ENCODE measurements at places on chromosomes 2 and 18.

DNA sequence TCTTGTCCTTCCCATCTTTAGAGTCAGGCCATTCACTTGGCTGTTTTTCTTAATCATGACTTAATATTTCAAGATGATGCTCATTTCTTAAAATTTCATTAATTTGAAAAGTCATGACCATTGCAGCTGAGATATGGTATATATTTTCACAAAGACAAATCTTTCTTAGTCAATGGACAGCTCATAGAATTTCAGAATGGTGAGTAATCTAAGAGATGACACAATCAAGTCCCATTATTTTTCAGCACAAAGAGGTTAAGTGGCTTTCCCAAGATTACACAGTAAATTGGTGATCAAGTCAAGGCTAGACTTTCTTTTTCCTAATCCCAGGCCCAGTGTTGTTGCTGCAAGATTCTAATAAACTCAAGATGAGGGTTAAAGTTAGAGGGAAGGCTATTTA, 34.4 kb upstream of the NT5C1B start:
- no peak for DNase-seq

- DNase-seq, result no peak
Measured at GRCh38 chr2:111127351-111127750, 6.6 kb downstream of the BCL2L11 start.

DNA sequence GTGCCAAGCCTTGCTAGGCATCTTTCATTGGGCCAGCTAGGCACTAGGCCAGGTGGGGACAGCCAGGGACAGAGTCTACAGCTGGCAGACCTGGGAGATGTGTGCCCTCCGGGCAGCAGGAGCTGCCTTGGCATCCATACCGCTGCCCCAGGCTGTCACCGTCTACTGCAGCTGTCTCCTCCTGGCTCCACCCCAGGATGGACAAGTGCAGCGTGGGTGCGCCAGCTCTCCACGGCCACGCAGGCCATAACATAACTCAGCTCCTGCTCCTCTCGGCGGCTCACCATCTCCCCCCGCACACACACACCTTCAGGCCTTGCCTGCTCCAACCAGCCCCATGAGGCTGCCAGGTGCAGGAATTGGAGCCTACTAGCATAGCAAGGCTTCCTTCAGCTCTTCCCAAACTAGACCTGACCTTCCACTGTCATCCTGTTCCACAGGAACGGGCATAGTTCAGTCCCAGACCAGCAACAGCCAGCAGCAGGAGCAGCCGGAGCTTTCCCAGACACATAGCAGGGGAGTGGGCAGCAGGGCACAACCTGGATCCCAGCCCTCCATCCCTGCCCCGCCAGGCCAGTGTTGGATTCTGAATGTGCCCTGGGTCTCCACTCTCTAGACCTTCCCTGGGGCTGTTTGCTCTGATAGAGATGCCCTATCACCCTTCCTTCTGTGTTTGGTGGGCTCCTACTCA, 2.5 kb upstream of the ADRA2B start:
- no peak for DNase-seq

- DNase-seq, result no peak
Measured at GRCh38 chr18:24003903-24004640, 10.5 kb upstream of the TTC39C start.

- no peak for DNase-seq
Measured at GRCh38 chr2:202910698-202911097, 775 bp downstream of the WDR12 start.

DNA sequence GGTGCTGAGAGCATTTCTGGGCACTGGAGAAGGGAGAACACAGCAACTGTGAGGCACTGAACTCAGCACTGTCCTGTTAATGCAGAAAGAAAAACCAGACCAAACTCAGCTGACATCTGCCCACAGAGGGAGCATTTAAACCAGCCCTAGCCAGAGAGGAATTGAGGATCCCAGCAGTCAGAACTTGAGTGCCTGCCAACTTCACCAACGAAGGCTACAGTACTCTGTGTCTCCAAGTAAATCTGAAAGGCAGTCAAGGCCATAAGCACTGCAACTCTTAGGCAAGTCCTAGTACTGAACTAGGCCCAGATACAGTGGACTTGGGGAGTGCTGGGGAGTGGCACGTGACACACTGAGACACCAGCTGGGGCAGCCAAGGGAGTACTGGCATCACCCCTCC, 176.2 kb upstream of the ZC3H15 start:
- DNase-seq, result no peak

GRCh38 chr2:8224347-8225190, 457.3 kb upstream of the ID2 start:
- DNase-seq, result no peak

DNA sequence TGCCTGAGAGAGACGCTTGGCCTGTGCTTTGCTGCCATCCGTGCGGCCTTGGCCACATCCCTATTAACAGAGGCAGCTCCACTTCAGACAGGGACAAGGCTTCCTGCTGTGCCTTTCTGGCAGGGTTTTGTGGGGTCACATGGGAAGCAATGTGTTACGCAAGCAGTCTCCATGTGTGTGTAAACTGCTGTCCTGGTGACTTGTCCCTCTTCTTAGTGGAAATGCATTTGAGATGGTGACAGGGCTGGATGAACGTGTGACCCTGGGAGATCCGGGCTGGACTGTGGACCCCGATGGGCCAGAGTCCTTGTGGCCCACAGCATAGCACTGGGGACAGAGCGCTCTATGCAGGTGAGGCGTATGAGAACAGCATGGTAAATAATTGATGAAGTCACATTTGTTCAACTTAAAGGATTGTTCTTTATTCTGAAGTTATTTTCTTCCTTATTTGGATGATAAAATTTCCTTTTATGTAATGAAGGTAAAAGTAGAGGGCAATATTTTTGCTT, 23.2 kb downstream of the ASB1 start:
- DNase-seq, result no peak

DNA sequence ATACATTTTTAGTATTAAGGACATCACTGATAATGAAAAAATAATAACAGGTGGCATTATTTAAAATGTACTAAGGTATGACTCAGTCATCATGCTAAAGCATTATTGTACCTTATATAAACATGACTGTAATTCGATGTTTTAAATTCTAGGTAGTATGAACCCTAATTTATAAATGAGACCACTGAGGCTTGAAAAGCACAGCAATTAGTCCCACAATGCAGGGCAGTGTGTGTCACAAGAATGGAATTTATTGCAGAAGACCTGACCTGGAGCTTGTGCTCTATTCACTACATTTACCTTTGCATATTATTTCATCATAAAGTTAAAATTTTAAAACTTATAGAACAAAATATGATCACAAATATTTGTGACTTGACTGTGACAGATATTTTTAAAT, 358.5 kb upstream of the DSEL start:
- DNase-seq, result no peak

DNA sequence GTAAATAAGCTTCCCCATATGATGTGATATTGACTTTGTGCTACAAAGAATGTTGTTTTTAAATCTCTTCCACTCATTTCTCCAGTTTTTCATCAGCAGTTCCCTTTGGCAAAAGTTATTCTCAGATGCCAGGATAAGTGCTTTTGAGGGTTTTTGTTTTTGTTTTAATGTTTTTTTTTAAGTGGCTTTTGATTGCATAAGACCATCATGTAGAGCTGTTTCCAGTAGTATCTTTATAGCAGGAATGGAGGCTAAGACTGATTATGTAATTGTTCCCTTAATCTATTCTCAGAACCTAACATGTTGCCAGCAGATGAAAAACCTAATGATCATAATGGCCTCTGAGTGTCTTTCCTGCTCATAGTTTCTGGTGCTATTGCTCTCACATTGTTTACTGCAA, 77.9 kb downstream of the CABLES1 start:
- DNase-seq, result no peak

DNA sequence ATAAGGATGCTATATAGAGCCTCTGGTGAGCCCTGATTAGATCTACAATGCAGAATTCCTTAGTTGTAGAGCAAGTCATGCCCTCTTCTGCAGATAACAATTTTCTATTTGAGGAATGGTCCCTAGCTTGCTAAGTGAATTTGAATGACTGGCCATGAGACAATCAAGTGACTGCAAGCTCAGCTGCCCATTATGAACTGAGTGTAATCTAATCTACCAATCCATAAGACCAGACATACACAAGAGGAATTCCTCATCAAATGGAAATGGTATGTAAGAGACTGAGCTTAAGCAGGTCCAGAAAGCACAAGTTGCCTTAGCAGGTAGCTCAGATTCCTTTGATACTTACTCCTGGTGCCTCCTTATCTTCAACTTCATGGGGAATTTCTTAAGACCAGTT, 4.8 kb upstream of the ANKRD44 start:
- no peak for DNase-seq

GRCh38 chr18:37661478-37661877, 95.9 kb upstream of the CELF4 start:
- DNase-seq, result no peak

DNA sequence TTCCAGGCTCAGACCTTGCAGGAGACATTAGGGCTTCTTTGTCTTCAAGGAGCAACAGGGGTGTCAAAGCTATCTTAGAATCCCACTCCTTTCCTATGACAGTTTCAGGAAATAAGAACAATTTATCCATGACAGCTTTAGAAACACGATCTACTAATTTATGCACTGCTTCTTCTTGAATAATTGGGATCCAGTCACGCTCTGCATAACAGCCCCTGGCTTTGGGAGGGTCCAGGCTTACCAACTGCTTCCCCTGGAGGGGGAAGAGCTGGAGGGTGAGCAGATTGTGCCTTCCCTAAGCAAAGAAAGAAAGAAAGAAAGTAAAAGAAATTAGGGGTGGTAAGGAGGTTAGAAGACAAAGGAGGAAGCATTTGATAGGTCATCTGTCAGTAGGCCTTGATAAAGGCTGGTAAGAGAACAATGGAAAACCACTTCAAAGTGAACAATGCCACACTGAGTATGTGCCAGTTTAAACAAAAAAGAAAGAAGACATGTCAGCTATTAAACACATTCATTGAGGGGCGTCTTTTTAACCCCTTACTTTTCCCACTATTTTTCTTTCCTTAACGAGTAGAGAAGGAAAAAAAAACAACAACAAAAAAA, 327.6 kb downstream of the DCC start:
- DNase-seq, result no peak

- DNase-seq, result no peak
Measured at GRCh38 chr2:144671695-144672455, 152.0 kb upstream of the ZEB2 start.

DNA sequence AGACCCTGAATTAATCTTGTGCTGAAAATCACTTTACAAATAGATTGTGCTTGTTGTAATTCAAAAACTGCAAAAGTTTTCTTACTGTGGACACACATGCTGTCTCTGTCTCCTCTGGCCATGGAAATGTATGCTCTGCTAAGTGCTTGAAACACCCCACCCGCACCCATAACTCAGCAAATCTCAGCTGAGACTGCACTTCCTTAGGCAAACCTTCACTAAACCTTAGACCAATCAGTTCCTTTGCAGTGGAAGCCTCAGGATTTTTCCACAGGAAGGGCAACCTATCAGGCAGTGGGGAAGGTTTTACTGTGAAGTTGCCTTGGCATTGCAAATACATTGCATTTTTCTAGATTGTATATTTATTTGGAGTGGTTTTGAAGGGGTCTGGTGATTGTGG, 62.2 kb upstream of the PLA2R1 start:
- no peak for DNase-seq

- peak; percentile 67 for DNase-seq
Measured at GRCh38 chr2:109238580-109238979, 109.6 kb downstream of the SH3RF3 start.

DNA sequence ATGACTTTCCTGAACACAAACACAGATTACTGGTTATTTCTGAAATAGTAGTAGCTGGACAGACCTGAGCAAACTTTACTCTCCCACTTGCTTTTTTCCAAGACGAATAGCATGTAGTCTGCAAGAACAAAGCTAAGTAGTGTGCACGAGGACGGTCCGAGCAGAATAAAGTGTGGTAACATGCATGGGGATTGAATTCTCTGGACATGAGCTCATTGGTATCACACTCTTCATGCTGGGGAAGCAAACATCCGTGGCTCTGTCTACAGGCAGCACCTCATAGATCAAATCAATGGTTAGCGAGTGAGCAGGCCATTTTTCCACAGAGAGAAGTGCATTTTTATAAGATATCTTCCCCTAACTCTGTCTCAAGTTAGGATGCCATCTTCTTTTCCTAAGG, 164.8 kb upstream of the STK17B start:
- no peak for DNase-seq

GRCh38 chr2:47569658-47570475, 166.9 kb downstream of the MSH2 start:
- peak; percentile 11 for DNase-seq

GRCh38 chr2:151610310-151610709, 124.0 kb downstream of the NEB start:
- no peak for DNase-seq

DNA sequence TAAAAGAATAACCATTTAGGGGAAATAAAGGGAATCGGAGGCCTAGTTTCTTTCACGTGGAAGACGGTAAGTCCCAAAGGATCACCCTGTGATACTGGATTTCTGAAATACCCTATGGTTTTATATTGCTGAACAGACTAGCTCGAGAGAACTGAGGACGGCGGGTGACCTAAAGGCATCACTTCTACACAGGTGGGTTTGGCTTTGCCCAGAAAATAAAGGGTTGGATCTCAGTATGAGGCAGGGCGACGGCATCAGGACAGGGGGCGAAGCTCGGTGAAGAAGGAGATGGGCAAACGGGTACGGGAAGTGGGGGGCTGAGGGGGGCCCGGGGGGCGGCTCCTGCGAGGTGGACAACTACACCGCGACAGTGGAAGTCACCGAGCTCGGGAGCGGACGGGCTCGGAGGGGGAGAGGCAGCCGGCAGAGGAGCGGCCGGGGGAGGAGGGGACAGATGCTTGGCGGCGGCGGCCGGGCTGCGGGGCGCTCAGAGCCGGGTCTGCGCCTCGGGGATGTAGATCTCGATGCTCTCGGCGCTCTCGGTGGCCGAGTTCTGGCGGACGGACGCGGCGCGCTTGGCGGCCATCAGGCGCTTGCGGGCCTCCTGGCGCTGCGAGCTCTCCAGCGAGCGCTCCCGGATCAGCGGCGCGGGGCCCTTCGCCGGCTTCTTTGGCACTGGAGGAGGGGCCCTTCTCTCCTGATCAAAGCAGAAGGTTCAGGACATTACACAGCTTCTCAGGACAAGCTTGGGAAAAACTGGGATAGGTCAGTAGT, 48.9 kb downstream of the TGIF1 start:
- peak; percentile 24 for DNase-seq

GRCh38 chr18:79481046-79481790, 85.5 kb downstream of the NFATC1 start:
- no peak for DNase-seq

- peak; percentile 26 for DNase-seq
Measured at GRCh38 chr2:156472686-156473085, 36.5 kb downstream of the GPD2 start.

GRCh38 chr18:63090334-63090733, 229.2 kb downstream of the BCL2 start:
- no peak for DNase-seq

- no peak for DNase-seq
Measured at GRCh38 chr2:176565641-176566323, 296.5 kb downstream of the MTX2 start.

- no peak for DNase-seq
Measured at GRCh38 chr2:159728629-159729028, 16.3 kb downstream of the MARCHF7 start.

- peak; percentile 2 for DNase-seq
Measured at GRCh38 chr2:204545861-204546735, 823 bp downstream of the PARD3B start.

Measured in activated CD8-positive, alpha-beta T cell treated with anti-CD3 and anti-CD28 coated beads for 36 hours (primary cell).